GM19239 (cell line): ENCODE measurements at places on chromosomes 7 and 10.
A peak's percentile ranks its signal among the peaks of the same experiment; 100 is the strongest.

DNA sequence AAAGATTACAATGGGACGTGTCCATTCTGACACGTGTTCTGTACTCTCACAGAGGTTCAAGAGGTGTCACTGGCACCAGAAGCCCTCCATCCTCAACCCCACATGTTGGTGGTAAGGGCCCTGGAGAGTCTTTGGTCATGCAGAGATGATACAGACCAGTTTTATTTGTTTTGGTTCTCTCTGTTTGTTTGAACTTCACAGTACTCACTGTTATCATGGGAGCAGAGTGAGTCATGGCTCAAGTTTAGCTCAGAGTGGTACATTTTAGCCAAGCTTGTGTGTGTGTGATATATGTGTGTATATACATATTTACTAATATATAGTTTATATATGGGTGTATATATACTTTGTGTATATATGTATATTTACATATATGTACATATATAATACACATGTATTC is 935.6 kb downstream of the GRID1 start:
- DNase-seq: no peak

DNA sequence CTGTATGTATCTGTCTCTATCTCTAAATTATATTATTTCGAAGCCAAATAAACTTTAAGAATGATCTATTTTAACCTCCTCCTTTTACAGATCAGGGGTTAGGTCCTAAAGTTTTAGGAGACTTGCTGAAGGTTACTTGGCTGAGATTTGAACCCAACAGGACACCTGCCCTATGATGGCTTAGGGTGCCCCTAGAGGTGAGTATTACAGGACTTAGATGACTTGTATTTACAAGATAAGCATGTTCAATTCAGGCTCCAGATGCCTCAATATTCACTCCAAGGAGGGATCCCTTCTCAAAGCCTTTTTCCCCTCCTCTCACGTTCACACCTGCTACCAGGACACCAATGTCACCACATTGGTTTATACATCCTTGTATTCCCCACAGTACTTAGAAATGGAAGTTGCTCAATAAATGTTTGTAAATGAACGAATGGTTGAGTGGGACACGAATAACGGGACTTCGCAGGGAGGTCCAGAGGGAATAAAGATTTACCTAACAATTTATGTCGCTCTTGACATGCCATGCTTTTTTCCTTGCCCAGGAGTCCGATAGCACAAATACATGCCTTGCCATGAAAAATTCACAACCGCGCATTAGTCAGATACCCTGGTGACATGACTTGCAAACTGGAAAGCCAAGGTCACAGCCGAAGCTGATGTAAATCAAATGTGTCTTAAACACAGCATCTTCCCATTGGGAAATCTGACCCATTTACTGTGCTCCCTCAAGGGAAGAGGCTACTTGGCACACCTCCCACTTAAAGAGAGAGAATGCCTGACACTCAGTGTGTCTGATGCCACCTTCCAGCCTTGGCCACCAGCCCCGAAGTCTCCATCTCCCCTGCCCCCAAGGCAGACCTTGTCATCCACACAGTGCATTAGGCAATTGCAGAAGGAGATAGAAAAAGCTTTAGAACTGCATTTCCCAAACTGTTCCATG is 872.2 kb upstream of the AUTS2 start:
- DNase-seq: no peak

GRCh38 chr7:148434181-148434757 is 156.3 kb upstream of the C7orf33 start:
- DNase-seq: no peak

GRCh38 chr7:91915401-91916050 is 25.1 kb upstream of the AKAP9 start:
- DNase-seq: no peak

DNA sequence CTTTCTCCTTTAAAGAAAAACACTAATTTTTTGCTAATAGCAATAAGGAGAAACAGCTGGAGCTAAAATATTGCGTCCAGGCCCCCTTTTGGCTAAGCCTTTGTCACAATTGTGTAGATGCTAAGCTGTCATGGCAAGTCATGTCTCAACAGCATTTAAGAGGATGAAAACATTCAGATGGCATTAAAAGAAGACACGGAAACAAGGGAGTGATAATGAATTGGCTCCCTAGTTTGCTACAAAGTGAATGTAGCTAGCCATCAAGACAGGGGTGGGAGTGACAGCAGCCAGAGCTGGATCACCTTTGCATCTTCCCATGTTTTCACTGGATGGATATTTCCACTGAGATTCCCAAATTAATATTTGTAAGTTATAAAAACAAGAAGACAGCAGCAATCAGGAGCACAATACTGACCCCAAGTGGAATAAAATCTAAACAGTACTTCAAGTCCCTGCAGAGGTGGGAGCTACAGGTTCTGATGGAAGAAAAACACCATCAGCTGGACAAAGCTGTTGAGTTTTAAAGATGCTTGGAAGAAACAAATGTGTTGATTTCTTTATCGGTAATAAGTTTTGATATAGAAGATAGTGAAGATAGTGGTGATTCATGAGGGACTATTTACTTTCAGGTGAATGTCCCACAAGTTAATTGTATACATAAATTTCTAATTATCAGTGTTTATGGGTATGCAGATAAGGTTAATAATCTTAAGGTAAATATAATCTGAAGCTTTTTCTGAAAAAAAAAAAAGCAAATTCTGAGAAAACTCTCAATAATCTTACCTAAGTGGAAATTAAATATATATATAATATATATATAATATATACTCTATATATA is 129.4 kb downstream of the SLC16A9 start:
- DNase-seq: no peak

- DNase-seq: no peak
Observed at GRCh38 chr7:79407351-79407750, 46.1 kb downstream of the MAGI2 start.

DNA sequence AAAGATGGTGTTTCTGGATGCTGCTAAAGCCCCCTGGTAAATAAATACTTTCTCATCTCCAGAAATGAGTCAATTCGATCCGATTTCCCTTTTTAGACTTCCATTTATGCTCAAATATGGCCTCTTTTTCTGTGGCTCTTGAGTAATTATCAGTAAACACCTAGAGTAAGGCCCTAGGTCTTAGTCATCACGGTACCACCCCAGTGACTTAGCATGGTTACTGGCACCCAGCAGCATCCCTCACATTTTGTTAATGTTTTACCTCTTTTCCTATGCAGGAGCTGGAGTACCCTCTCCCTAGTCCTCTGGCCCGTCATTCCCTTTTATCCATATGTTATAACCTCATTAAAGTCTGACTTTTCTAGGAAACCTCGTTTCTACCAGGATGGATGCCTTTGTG is 19.5 kb downstream of the CHN2 start:
- no peak for DNase-seq

DNA sequence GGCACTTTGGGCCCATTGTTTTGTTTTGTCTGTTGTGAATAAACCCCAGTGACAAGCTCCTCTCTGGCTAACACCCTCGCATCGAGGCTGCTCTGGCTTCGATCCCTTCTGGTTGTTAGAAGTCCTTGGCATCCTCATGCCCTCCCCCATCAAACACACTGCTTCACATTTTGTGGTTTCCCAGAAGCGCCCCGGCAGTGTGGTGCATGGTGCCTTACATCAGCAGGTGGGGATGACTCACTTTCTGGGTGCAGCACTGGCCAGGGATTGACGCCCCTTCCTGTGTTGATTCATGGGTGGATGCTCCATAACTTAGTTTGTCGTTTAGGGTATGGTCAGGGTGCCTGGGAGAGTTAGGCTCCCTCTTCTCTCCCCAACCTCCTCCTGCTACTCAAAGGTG is 51.4 kb downstream of the PLPP4 start:
- no peak for DNase-seq

- DNase-seq: no peak
Observed at GRCh38 chr7:150587551-150587950, 20.4 kb downstream of the GIMAP4 start.

DNA sequence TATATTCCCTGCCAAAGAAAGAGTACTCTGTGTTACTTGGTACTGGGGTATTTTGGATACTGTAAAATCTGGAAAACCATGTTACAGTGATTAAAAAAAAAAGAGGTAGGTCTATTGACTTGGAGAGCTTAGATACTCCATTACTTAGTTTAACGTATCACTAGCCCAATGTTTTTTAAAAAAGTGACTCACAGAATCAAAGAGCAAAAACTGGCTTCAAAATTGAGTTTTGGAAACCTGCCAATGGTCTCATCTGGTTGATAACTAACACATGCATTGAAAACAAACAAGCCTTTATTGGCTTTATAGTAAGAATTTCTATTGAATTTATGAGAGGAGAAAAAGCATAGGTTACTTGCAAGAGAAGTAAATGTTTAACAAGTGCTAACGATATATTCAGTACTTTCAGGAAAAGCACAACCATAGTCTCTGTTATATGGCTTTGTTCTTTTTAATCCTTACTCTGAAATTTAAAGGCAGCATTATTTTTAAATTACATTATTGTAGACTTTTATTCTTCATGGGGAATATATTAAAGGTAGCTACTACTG is 563.3 kb upstream of the SORCS1 start:
- no peak for DNase-seq

GRCh38 chr7:37038706-37039105 is 314.4 kb upstream of the AOAH start:
- no peak for DNase-seq

- no peak for DNase-seq
Observed at GRCh38 chr7:101333912-101334311, 12.3 kb upstream of the IFT22 start.

GRCh38 chr10:26626066-26626465 is 71.4 kb upstream of the PDSS1 start:
- DNase-seq: no peak

DNA sequence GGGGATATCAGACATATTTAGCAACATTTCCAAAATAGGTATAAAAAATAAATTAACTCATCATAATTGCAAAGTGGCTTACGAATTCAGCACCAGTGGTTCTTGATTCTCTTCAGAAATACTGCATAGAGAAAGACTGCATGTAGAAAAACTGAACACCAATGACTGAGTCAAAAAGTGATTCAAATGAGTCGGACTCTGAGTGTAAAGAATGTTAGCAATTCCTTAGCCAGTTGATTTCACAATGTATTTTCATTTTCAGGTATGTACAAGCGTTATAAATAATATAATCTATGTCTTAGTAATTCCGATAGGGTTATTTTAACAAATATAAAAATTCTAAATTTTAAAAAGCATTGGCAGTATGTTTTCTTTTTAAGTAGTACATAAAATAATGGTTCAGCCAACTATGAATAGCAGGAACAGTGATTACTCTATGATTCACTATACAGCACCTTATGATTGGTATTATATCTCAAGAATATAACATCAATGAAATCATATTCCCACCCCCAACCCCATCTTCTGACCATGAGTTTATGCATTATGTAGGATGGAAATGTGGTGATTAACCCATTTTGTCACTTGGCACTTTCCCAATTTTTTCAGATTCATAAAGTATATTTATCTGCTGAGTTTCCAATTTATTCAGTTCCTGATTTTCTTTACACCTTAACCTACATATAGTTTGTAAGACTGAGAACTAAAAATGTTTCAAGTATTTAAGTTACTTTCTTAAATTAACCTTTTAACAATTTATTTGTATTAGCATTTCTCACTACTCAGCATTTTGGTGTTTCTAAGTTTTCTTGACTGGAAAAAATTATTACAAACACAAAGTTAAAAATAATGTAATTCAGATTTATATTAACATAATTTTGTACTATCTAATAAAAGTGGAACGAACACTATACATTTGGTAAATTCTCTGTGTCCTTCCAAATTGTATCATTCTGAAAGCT is 33.9 kb downstream of the DNAJC1 start:
- DNase-seq: no peak

GRCh38 chr10:95445837-95446486 is 115.2 kb downstream of the SORBS1 start:
- peak; percentile 54 for DNase-seq

- no peak for DNase-seq
Observed at GRCh38 chr7:21367081-21367480, 60.8 kb upstream of the SP4 start.

DNA sequence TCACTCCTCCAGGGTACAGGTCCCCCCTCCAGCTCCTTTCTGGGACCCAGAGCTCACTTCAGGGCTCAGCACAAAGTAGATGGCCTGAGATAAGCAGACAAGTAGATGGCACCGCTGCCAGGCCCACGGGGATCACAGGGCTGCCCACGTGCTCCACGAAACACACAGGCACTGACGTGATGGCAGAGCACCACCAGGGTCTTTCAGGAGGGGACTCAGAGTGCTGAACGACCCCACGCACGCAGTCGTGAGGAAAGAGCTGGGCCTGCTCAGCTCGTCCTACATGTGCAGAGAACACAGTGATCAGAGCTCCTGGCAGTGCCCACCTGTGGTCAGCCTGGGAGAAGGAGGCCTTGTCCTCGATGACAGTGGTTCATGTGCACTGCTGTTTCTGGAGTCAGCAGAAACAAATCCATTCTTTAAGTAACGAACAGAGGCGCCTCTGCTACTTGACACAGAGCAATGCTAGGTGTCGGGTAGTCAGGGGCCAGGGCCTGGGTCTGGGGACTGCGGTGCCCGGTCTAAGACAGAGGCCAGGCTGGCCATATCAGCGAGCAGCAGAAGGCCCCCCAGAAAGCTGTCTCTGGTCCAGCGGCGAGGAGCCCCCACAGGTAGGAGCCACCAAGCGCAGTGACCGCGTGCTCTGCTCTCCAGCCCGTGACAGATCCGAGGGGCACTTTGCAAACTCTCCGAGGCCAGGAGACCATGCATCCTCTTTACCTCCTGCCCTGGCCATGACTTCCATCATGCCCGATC is 129.8 kb upstream of the FAM20C start:
- DNase-seq: no peak
